ENCODE measurements at places on chromosomes 1 and 21. TPM values are rescaled to one million over a fixed set of nuclear protein-coding genes. Genes with fewer than 3 reads are reported as not detected.

Gene CACNA1S
- total RNA-seq = not detected

Gene FAM72D
- total RNA-seq = 18.1 TPM

Gene PDC
- not detected for total RNA-seq

Gene CDC42BPA
- total RNA-seq = 7.3 TPM

Gene C1orf94
- total RNA-seq = not detected

Gene C1orf167
- not detected for total RNA-seq

Gene F13B
- total RNA-seq = not detected

Gene PRKAB2
- total RNA-seq = 0.57 TPM

Gene TFF2
- total RNA-seq = not detected

Gene PROX1
- 0.34 TPM for total RNA-seq

Gene CR1L
- total RNA-seq = 1.4 TPM

Gene SYT14
- total RNA-seq = not detected

Gene MTF1
- 21.0 TPM for total RNA-seq

Gene LAMC1
- not detected for total RNA-seq

Gene CFAP141
- total RNA-seq = not detected

Gene RIPPLY3
- total RNA-seq = not detected

Gene CADM3
- not detected for total RNA-seq

Gene YARS1
- total RNA-seq = 217 TPM

Gene TMPRSS15
- not detected for total RNA-seq

Gene LRRC38
- total RNA-seq = not detected

Gene BEND5
- 51.0 TPM for total RNA-seq

Data from activated naive CD4-positive, alpha-beta T cell treated with anti-CD3 and anti-CD28 coated beads, Interleukin-2, amount 50 U/mL, for 72 hours (primary cell).